ENCODE measurements at places on chromosomes 11 and 22.

DNA sequence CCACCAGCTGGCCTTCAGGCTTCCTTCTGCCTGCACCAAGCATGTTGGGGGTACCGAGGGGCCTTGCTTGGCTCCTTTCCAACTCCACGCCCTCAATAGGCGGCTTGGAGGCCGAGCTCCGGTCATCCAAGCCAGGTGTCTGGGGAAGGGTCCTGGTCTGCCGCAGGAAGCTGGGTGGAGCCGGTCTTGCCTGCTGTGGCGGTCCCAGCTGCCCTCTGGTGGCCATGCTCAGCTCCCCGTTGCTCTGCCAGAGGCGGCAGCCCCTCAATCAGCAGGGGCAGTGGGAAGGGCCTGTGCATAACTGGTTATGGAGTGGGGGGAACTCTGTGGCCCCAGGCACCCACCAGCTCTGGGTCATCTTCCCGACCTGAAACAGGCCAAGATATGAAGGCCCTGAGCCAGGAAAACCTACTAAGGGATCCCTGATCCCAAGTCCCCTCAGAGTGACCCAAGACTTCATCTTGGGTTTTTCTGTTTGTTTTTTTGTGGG, 3.2 kb downstream of the ARVCF start:
- DNase-seq, result no peak

DNA sequence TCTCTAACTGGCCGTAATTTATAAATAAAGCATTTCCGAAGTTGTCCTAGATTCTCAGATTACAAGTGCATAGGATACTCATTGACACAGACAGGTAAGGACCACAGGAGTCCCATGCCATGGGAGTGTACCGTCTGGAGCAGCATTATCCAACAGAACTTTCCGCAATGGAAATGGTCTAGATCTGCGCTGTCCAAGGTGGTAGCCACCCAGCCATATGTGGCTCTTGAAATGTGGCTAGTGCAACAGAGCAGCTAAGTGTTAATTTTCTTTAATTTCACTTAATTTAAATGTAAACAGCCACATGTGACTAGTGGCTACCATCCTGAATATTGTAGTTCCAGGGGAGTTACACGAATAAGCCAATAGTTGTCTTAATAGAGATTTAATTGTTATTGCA, 71.3 kb downstream of the GALNT18 start:
- no peak for DNase-seq

- peak; percentile 63 for DNase-seq
Measured at GRCh38 chr22:19986410-19987341, 29.9 kb downstream of the ARVCF start.

- DNase-seq, result no peak
Measured at GRCh38 chr11:6529266-6529665, 32.2 kb downstream of the DNHD1 start.

DNA sequence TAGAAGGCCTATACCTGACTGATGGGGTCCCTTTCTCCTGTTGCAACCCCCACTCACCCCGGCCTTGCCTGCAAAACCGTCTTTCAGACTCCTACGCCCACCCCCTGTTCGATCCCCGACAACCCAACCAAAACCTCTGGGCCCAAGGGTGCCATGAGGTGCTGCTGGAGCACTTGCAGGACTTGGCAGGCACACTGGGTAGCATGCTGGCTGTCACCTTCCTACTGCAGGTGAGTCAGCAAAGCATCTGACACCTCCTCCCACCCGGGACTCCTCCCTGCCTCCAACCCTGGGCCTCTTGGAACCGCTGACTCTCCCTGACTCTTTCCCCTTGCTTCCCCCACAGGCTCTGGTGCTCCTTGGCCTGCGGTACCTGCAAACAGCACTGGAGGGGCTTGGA, 1.2 kb downstream of the ROM1 start:
- DNase-seq, result no peak

GRCh38 chr11:74255741-74256375, 55.6 kb downstream of the P4HA3 start:
- DNase-seq, result peak; percentile 64

DNA sequence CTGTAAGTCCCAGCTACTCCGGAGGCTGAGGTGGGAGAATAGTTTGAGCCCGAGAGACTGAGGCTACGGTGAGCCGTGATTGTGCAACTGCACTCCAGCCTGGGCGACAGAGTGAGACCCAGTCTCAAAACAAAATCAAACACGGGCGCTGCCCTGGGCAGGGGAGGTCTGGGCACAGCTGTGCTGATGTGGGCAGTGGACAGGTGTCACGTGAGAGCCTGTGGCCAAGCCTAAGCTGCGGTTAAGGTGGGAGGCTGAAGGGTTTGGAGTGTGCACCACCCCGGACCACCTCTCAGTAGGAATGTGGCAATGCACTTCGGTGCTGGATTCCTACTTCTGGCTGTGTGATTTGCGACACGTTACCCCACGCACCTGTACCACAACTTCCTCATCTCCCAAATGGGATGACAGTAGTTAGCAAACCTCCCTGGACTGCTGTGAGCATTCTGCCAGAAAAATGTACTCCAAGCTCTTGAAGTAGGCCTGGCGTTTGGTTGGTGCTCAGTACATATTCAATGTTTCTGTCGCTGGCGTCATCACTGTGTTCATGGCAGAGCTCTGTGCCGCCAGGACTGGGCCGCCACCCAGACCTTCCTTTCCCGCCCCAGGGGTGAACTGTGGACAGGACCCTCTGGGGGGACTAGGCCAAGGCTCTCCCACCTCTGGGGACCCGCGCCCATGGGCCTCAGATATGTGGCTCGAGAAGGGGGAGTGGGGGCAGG, 807 bp upstream of the ZNF74 start:
- no peak for DNase-seq

DNA sequence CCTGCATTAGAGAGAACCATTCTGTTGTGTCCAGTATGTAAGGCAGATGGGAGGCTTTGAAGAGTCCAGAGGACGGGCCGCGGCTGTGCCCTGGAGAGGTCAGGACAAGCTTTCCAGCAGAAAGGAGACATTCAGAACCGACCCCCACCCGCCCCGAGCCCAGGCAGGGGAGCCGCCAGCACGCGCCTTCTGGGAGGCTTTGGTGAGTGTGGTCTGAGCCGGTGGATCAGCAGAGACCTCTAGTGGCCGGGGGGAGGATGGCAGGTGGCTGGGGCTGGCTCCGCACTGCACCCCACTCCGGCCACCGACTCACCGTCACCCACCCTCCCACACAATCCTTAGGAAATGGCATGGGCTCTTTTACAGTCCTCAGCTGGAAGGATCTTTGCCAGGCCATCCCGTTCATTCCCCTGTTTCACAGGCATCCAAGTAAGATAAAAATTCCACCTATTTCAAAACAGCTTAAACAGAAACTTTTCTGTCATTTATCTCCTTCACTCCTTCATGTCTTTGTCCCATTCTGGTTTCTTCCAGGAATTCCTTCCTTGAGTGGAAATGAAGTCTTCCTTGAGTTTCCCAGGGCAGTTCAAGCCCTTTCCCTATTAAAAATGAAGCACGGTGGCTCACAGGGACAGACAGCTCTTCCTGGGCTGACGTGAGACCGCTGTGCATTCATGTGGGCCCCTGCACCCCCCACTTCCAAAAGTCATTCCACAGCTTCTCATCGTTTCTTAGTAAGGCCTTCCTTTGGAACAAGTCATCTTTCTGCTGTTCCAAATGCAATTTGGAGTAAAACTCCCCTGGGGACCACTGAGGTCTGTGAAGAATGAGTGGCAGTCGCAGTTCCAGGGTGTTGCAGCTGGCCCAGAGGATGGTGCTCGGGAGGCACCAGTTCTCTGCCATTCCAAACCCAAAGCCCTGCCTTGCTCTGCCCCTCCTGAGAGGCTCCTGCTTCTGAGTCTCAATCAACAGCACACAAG, 91.0 kb downstream of the FEZ1 start:
- peak; percentile 23 for DNase-seq

- DNase-seq, result no peak
Measured at GRCh38 chr22:31583861-31584485, 78.0 kb downstream of the PISD start.
